ENCODE measurements at places on chromosomes 7 and 10. TPM values are rescaled to one million over a fixed set of nuclear protein-coding genes. Genes with fewer than 3 reads are reported as not detected.

DNA sequence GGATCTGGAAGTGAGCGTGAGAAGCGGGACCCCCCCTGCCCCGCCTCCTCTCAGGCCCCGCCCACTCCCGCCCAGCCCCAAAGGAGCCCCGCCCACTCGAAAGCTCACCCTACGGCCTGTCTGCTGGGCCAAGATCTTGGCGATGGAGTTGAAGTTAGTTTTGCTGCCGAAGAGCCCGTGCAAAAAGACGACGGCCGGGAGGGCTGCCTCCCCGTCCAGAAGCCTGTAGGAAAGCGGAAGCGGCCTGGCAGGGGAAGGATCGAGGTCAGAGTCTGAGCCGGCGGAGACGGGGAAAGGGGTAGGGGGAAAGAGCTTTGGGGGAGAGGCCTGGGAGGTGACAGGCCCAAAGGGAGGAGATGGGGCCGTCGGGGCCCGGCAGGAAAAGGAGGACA lies 386 bp downstream of the ABHD11 start:
- DNase-seq: no peak

- DNase-seq: no peak
Measured at GRCh38 chr10:87752566-87752965, 65.5 kb downstream of the ATAD1 start.

GRCh38 chr10:25493122-25493893 lies 318.5 kb downstream of the GPR158 start:
- DNase-seq: no peak

- no peak for DNase-seq
Measured at GRCh38 chr10:119654540-119654939, 3.4 kb downstream of the BAG3 start.

- DNase-seq: no peak
Measured at GRCh38 chr10:78806681-78807221, 262.0 kb upstream of the ZMIZ1 start.

- DNase-seq: no peak
Measured at GRCh38 chr7:96548664-96549063, 161.0 kb downstream of the SEM1 start.

DNA sequence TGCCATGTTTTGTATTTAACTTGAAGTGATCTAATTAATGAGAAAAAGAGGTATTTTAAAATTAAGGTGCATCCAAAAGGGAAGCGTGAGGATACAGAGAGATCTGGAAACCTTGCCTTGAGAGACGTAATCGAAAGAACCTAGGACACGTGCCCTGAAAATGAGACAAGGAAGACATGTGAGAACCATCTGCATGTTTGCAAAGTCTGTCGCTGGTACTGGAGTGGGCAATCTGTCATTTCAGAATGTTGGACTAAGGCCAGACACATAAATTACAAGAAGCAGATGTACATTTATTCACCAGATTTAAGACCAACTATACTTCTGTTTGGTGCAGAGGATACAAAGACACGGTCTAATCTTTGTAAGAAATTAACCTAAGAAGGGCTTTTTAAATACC lies 9.2 kb downstream of the AGR2 start:
- DNase-seq: peak; percentile 93

GRCh38 chr10:124677749-124678556 lies 66.2 kb downstream of the FAM53B start:
- no peak for DNase-seq

GRCh38 chr7:133642907-133643306 lies 390.0 kb downstream of the EXOC4 start:
- no peak for DNase-seq

DNA sequence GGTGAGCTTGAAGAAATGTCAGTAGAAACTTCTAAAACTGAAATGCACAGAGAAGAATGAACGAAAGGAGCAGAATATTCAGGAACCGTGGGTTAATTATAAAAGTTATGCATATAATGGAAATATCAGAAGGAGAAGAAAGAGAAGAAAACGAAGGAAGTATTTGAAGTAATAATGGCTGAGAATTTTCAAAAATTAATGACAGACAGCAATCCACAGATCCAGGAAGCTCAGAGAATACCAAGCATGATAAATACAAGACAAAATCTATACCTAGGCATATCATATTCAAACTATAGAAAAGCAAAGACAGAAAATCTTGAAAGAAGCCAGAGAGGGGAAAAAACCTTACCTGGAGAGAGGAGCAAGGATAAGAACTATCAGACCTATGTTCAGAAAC lies 16.5 kb upstream of the MCM10 start:
- no peak for DNase-seq

DNA sequence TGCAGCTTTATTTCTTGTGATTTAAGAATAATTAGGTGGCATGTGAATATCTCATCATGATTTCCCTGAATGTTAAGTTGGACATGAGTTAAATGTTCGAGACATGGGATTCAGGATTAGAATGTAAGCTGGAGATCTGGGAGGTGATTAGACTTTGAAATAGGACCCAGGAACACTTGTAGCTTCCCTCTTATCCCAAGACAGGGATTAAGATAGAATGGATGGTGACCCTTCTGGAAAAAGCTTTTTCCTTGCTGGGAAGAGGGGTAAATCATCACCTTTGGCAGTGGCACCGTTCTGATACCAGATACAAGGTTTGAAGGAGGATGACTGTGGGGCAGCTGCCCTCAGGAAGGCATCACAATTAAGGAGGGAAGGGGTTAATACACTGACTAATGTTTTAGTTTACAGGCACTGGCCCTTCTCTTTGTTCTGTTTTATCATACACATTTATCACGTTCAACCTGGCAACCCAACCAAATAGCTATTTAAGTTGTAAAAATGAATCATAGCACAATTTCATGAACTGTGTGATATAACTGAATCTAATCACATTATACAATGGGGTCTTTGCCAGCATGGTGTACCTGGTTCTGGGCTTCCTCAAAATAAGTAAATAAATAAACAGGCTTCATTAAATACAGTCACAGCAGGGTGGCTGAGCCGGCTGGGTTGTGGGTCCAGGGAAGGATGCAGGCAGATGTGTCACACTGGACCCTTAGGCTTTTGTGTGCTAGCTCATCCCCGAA lies 212.7 kb downstream of the LRMDA start:
- no peak for DNase-seq

GRCh38 chr7:101856473-101857357 lies 39.3 kb downstream of the CUX1 start:
- no peak for DNase-seq

- DNase-seq: no peak
Measured at GRCh38 chr10:63429281-63429680, 36.5 kb downstream of the JMJD1C start.

DNA sequence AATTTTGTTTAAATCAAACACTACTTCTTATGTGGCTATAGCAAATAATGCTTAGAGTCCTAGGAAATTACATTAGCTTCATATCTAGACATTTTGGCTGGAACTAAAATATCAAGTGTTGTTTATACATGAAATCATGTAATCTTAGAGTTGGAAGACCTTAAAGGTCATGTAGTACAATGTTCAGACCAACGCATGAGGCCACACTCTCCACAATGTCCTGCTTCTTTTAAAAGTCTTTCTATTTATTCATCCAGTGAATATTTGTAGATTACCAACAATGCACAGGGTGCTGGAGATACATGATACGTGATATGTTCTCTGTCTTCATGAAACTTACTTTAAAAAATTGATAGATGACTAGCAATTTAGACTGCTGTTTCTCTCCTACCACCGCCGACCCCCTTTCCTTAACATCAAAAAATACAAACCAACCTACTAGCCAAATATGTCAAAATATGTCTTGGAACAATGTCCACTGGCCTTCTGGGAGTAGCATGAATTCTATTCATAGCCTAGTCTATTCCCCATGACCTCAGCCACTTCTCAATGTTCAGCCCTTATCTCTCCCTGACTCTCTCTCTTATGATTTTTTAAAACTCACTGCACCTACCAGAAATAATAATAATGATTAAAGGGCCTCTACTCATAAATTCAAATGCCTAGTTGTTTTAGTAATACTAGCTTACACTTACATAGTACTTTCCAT lies 59.5 kb upstream of the CAV2 start:
- DNase-seq: no peak

GRCh38 chr7:135553346-135553745 lies 4.4 kb upstream of the NUP205 start:
- no peak for DNase-seq

DNA sequence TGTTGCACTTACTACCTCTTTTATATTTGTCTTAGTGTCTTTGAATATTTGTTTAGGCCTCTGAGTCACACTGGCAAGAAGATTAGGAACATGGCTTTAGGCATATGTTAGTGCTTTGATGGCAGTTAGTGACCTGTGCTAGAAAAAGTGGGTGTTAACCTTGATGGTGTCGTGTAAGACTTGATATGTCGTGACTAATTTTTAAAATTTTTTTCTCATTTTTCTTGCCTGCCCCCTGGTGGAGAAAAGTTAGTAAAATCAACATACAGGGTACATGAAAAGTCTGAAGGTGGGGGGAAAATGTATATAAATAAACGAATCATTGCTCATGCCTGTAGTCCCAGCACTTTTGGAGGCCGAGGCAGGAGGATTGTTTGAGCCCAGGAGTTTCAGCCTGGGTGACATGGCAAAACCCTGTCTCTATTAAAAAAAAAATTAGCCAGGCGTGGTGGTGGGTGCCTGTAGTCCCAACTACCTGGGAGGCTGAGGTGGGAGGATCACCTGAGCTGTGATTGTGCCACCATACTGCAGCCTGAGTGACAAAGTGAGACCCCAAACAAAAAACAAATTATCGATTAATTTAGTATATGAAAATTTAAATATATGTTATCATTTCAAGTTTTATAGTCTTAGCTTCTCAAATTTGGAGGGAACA lies 44.6 kb downstream of the TAX1BP1 start:
- DNase-seq: no peak

DNA sequence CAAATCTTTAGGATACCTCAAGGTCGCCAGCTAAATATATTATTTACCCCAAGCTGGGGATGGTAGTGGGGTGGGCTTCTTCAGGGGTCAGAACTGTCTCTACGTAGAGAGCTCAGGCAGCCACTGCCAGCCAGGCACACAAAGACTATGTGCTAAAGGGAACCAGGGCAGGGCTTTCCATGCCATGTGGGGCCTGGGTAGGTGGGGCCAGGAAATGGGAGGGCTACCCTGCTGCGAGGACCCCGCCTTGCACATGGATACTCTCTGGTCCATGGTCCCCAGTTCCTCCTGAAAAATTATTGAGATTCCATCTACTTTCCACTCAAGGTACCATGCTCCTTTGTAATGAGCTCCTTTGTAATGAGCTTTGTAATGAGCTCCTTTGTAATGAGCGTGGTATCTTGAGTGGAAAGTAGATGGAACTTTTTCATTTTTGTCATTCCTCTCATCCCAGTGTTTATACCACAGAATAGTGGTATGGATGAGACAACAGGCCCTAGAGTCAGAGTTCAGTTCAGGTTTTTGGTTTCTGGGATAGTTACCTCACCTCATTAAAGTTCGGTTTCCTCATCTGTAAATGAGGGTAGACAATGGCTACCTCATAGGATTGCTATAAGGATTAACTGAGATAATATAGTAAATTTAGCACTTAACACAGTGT lies 5.8 kb downstream of the SYNPO2L start:
- no peak for DNase-seq

DNA sequence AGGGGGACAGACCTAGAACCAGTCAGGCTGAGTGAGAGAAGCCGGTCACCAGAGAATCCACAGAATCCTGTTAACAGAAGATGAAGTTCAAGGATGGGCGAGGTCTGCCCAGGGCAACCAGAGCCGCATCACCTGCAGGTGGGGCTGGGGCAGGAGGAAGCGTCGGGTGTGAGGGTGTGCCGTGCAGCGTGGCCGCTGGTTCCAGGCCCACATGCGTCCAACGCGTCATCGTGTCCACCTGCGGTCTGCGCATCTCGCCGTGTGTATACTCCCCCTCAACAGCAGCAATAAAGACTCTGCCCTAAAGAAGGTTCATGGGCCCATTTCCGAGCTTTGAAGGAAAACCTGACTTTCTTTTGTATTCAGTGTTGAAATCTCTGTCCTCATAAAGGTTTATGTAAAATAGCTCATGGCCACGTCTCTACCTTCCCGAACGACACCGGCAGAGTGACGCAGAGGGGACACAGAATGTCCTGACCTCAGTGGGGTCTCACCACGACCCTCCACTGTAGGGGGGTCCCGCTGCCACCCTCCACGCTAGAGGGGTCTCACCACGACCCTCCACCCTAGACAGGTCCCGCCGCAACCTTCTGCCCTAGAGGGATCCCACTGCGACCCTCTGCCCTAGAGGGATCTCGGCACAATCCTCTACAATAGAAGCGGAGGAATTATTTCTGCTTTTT lies 446.9 kb downstream of the PTPRN2 start:
- no peak for DNase-seq

GRCh38 chr10:48454302-48455054 lies 148.0 kb downstream of the MAPK8 start:
- no peak for DNase-seq

DNA sequence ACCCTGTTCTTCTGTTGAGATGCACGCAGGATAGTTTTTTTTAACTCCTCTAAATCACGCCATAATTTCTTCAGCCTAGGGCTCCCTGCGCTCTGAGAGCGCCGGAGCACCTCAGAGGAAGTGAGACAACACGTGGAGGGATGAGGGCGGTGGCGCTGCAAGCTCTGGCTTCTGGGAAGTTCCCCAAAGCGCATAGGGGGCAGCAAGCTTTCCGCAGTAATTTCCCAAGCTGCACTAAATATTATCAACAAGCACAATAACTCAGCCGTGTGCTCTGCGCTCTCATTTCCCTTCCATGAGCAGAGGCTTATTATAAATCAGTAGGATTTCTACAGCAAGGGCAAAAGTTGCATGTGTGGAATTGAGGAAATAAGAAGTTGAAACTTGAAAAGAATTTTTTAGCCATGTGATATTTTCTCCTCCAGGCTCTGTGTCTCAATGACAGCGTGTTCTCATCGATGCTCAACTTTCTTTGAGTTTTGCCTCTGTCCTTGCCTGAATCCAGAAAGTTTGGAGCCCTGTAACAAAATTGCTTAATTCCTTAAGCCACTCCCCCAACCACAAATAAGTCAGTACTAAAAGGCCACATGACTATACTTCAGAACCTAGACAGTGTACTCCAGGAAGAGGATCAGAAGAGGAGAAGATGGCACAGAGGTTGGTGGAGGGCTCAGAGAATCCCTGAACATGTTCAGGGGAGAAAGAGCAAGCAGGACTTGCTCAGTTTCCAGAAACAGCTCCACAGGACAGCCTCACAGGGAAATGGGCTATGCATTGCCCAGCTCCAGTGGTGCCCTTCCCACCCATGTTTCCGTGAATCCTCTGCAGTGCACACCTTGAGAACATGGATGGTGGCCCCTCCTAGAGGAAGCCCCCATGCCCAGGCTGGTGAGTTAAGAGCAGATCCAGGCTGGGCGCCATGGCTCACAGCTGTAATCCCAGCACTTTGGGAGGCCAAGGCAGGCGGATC lies 221.5 kb upstream of the GHITM start:
- peak; percentile 22 for DNase-seq

Gene VSTM4
- 16.7 TPM for polyA plus RNA-seq

Gene GSTO1
- 45.9 TPM for polyA plus RNA-seq

Gene NEBL
- polyA plus RNA-seq: 30.6 TPM

Gene PAPOLB
- polyA plus RNA-seq: 0.20 TPM

Gene ASB10
- 0.12 TPM for polyA plus RNA-seq

Gene UPK3BL1
- 19.2 TPM for polyA plus RNA-seq

Gene GAD2
- 21.1 TPM for polyA plus RNA-seq

Gene PNLIPRP1
- polyA plus RNA-seq: not detected
